ENCODE measurements at places on chromosomes 16 and 17.

- DNase-seq = no peak
These were observed 67.2 kb upstream of the CIBAR2 start for GRCh38 chr16:85179344-85180046.

- no peak for DNase-seq
These were observed 46.7 kb upstream of the ZC3H18 start for GRCh38 chr16:88523309-88524161.

GRCh38 chr17:64423881-64424280, 25.0 kb upstream of the MILR1 start:
- DNase-seq = no peak

GRCh38 chr16:53895433-53895832, 191.5 kb downstream of the FTO start:
- DNase-seq = no peak

DNA sequence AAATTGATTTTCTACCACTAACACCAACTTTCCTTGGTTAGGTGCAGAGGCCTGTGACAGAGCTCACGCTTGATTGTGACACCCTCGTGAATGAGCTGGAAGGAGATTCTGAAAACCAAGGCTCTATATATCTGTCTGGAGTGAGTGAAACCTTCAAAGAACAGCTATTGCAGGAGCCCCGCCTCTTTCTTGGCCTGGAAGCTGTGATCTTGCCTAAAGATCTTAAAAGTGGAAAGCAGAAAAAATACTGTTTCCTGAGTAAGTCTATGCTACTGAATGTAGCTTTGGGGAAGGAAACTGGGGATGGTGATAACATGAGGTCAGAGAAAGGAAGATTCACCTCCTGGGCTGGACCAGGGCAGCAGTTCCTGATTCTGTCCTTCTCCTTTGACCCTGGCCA, 38.3 kb downstream of the REXO5 start:
- DNase-seq = no peak

DNA sequence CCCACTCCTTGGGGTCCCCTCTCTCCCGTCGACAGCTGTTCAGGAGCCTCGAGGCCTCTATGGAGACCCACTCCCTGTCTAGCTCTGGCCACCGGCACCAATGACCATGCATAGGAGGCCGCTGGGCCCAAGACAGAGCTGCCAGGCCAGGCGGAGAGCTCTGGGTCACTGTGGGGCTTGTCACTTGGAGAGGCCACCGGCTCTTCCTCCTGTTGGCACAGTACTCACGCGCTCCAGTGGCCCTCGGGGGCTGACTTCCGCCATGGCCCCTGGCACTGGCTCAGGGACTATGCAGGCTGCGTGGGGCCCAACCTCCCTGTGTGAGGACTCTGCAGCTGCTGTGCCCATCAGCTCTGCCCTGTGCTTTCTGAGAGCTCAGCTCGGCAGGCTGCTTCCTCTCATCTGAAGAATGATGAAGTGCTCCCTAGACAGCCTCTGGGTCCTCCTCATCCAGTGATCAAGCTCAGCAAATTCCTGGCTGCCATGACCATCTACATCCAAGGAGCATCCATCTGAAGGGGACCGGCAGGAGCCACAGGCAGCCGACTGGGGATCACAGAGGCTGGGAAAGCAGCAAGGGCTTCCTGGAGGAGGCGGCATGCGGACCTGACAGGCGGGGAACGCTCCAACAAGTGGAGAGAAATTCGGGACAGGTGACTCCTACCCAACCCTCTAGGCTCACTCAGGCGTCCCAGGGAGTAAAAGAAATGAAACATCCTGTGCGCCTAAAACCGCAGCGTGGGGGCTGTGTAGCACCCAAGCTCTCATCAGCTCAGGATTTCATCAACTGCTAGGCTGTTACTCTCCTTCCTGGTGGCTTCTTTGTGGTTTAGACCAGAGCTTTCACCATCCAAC, 16.8 kb downstream of the GALNS start:
- DNase-seq = no peak

DNA sequence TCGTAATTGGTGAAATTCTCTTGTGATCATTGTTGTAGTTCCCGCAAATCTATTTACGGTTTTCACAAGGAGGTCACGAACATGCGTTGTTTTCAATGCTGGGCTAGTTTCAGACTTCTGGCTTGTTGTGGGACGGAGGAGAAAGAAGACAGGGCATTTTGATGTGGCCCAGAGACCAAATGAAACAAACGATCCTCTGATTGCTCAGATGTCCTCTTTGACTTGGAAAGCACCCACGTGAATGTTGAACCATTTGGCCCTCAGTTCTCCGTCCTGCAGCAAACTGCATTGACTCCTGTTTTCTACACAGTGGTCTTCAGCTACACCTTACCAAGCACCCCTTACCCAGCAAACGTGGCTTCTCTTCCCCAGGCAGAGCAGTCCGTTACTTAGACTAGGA, 391.0 kb downstream of the WWOX start:
- no peak for DNase-seq

- DNase-seq = no peak
These were observed 109.9 kb downstream of the TANC2 start for GRCh38 chr17:63075969-63076368.

DNA sequence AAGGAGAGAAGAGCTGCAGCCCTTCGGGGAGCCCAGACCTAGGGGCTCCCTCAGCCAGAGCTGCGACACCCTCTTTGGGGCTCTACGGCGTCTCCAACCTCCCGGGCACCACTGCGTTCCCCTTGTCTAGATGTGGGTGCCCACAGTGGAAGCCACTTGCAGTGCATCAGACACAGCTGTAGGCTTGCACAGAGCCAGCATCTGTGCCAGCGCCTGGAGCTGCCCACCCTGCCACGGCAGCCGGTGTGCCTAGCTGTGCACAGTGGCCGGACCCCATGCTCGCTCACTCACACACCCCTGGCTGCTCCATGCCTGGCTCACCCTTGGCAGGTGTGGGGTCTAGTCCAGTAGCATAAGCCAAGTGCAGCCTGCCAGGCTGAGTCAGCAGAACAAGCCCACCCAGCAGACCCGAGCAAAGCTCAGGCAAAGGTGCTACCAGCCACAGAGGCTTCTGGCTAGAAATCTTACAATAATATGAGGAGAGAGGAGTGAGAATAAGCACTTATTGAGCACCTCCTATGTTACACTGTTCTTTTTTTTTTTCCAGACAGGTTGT, 12.9 kb upstream of the KDM8 start:
- no peak for DNase-seq

DNA sequence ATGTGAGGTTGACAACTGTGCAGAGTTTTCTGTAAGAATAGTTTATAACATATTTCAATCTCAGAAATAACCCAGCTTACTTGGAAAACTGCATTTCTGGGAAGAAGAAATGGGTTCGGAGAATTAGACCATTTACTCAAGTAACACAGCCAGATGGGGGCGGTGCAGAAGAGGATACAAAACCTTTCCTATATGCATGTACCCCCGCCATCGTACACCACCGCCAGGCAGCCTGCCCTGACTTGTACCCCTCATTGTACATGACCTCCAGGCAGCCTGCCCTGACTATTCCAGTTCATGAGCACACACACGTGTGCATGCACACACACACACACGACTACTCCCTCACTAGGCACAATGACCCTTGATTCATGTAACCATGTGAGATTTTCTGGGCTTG, 154.0 kb downstream of the C16orf78 start:
- DNase-seq = no peak

DNA sequence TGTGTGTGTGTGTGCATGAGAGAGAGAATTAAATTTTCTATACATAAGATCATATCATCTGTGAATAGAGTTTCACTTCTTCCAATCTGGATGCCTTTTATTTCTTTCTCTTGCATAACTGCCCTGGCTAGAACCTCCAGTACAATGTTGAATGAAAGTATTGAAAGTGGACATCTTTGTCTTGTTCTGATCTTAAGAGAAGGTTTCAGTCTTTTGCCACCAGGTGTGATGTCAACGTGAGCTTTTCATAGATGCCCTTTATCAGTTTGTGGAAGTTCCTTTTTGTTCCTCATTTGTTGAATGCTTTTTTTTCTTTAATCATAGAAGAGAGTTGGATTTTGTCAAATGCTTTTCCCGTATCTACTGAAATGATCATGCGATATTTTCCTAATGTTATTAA, 63.3 kb downstream of the RNF213 start:
- no peak for DNase-seq

- DNase-seq = no peak
These were observed 227.9 kb downstream of the MAF start for GRCh38 chr16:79372503-79373184.

GRCh38 chr16:759110-759910, 1.2 kb upstream of the MSLN start:
- no peak for DNase-seq

DNA sequence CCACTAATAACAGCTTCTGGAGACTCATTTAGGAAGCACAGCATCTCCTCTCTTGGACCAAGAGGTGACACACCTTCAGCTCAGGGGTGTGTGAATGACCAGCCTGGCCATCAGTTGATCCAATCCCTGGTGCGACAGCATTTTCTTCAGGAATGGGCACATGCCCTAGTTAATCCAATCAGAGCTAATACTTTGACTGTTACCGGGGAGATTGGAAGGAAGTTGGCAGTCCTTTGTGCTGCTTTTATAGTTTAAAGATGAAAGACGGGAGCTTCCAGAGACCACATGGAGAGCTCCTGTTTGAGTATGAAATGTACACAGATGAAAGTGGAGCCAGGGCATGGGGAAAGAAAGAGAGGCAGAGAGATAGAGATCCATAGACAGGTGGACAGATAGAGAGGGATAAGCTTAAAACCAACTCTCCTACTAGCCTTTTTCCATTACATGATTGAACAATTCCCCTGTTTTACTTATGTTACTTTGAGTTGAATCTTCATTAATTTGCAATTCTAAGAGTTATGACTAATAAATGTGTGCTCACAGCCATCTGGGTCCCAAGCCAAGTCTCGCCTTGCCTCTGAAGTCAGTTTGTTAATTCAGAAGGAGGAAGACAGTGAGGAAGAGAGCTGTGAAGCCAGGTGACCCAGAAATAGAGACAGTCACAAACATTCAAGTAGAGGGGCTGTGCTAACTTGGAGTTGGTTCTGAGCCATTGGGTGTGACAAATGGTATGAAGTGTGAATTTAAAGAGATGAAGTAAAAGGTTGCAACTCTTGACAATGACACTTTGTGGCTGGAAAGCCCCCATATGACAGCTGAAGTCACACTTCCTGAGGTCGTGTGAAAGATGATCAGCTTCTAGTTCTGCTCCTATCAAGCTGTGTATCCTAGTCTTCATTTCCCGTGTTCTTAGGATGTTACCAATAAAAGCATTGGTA, 120.0 kb upstream of the GOT2 start:
- DNase-seq = no peak

DNA sequence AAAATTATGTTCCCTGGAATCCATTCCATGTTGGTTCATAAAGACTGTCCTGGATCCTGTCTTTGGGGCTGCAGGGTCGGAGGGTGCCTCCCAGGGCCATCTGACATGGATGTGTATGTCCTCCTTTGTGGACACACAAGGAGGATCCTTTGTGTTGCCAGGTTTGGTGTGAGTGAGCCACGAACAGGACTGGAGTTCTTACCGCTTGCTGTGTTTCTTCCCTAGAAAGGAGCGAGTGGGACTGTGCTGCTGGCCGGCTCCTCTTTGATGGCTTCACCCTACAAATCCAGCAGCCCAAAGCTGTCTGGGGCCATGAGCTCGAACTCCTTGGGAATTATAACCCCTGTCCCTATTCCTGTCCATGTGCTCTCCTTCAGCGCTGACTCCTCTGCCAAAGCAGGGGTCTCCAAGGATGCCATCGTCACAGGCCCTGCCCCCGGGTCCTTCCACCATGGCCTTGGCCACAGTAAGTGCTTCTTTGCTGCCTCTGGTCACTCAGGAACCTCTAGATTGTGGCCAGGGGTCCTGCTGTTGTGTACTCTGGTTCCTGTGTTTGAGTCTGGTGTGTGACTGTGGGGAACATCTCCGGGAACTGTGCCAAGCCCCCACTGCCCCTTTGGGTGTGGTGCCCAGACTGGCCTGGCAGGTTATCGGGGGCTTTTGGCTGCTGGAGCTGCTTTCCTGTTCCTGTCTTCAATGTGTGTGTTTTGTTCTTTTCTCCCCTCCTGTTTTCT, 29.5 kb downstream of the UBN1 start:
- no peak for DNase-seq

DNA sequence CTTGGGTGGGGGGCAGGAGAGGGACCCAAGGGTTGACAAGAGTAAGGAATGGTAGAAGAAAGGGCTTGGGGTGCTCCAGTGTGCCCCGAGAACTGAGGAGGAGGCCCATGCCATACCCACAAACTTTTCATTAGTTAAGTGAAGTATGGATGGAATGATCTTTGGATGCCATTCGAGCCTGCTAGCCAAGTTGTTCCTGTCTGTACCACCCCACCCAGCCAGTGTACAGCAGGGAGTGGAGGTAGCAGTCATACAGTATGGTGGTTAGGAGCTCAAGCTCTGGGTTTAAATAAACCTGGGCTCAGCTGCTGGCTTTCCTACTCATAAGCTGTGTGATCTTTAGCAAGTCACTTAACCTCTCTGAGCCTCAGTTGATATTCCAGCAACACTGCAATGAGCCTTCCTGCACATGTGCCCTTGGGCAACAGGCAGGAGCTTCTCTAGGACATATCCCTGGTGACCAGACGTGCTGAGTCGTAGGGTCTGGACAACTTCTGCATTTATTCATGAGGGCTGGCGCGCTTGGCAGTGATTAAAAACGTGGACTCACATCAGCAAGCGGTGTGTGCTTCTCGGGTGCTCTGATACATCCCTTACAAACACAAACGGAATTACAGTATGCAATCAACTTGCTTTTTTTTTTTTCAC, 22.9 kb downstream of the ITPRIPL2 start:
- no peak for DNase-seq

- no peak for DNase-seq
These were observed 6.8 kb downstream of the ERAL1 start for GRCh38 chr17:28861393-28862203.

DNA sequence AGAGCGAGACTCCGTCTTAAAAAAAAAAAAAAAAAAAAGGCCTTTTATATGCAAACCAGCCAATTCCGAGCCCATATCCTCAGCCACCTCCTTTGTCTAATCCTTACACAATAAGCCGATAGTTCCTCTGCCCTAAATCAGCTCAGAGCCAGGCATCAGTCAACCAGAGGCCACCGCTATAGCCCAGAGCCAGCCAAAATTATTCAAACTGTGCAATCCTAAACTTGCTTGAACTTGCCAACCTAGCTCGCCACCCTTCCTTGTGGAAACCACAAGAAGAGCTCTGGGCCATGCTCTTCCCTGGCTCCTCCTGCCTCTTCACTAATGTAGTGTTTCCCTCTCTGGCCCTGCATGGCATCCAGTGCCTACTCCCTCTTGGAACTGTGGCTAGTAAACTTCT, 17.7 kb downstream of the ITGAL start:
- DNase-seq = no peak

DNA sequence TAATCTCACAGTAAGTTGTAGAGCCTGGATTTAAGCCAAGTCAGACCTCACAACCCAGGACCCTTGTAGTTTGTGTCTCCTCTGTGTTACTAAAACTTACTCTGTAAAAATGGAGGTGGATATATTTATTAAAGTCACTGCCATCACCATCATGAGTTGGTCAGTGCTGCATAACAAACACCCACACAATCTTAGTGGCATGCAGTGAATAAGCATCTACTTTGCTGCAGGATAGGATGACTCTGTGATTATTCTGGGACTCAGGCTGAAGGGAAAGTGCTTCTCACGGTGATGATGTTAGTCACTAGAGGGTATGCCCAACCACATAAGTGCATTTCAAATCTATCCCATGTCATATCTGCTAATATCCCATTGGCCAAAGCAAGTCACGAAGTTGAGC, 398.7 kb downstream of the XYLT1 start:
- no peak for DNase-seq
